ENCODE measurements at places on chromosomes 2 and 18.

DNA sequence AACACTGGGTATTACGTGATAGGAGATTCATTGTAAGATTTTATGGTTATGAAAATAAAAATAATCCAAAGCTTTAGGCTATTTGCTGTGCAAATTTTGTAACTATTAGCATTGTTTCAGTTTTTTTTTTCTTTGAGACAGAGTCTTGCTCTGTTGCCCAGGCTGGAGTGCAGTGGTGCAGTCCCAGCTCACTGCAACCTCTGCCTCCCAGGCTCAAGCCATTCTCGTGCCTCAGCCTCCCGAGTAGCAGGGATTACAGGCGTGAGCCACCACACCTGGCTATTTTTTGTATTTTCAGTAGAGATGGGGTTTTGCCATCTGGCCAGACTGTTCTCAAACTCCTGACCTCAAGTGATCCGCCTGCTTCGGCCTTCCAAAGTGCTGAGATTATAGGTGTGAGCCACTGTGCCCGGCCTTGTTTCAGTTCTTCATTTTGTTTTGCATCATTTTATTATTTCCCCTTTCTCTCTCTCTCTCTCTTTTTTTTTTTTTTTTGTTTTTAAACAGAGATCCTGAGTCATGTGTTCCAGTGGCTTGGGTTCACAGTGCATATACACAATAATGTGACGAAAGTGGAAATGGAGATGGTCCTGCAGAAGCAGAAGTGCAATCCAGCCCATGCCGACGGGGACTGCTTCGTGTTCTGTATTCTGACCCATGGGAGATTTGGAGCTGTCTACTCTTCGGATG lies 25.8 kb downstream of the CASP10 start:
- DNase-seq, result no peak

DNA sequence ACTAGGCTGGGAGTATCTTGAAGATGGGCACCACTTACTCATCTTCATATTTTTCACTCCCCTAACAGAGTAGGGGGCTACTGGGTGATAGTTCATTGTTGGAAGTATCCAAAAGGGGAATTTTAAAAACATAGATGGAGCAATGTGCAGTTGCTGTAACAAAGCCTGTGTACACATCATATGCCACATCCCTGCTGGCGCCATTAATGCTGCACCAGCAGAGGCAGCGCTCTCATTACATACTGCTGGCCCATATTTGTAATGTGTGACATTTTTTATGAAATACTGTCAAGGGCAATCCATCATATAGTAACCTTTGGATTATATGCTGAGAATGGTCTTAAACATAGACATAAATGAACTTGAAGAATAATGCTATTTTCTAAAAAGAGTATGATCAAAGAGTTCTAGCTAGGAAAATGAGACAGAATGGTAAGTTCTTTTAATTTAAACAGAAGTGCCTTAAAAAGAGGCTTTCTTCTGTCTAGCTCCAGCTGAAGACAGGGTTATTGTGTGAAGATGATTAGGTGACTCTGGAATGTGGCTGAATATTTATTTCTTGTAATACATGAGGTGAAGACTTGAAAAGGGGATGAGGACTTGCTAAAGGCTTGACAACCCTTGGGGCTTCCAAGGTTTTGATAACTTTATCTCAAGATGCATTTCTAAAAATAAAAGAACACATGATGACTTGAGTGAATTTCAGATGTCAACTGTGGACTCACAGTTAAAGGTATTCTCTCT lies 2.4 kb upstream of the TMEM178A start:
- DNase-seq, result no peak

DNA sequence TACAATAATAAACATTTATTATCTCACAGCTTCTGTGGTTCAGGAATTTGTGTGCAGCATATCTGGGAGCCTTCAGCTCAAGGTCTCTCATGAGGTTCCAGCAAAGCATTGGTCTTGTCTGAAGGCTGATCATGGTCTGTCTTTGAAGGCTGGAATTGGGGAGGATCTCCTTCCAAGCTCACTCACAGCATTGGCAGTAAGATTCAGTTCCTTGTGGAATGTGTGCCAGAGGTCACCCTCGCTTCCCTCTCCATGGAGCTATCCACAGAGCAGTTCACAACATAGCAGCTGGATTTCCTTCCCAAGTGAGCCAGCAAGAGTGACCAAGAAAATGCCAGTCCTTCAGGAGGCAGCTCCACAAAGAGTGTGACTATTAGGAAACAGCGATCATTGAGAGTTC lies 202.2 kb upstream of the ST6GAL2 start:
- no peak for DNase-seq

DNA sequence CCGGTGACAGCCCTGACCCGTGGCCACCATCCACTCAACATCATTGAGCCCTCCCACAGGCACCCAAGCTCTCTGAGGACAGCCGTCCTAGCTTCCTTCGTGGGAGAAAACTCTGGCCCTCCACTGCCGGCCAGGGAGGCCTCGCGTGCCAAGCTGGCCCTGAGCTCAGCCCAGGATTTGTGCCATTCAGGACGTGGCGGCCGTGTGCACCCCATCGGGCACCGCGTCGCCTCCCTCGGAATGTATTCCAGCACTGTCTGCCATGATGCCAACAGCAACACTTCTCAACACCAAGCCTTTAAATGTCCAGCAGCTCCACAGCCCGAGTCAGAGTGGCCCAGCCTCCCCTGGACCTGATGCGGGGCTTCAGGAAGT lies 35.7 kb downstream of the ZNF516 start:
- DNase-seq, result no peak

- DNase-seq, result peak; percentile 77
Measured at GRCh38 chr18:24499814-24500213, 39.4 kb downstream of the HRH4 start.
